ENCODE measurements at places on chromosomes 13 and 19.

DNA sequence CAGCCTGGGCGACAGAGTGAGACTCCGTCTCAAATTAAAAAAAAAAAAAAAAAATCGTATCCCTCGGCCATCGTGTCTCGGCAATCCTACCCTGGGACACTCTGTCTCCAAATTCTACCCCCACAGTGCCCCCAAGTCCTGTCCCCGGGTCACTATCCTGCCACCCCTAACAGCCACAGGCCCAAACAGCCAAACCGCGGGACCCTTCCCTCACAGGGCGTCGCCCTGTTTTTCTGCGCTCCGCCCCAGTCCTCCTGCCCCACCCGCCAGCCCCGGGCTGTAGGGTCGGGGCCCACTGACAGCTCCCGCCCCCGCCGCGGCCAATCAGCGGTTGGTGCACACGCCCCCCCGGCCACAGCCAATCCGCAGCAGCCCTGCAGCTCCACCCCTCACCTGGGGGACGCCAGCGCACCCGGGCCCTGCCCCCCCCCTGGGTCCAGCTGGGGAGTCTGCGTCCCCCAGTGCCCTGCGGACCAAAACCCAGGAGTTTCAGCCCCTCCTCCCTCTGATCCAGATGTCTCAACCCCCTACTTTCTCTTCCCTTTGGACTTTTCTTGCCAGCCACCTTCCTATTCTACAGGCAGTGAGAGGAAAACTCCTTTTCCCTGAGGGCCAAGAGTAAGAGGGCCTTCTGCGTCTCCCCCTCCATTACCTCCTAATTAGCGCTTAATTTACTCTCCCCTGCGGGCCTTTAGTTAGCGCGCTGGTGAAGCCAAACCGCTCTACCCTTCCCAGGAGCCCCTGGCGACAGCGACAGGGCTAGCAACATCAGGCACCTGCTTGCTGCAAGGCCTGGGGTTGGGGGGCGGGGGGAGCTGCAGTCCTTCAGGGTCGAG lies 1.5 kb upstream of the BCAT2 start:
- peak; percentile 95 for DNase-seq

- no peak for DNase-seq
Observed at GRCh38 chr13:94172416-94172815, 307.1 kb downstream of the DCT start.

DNA sequence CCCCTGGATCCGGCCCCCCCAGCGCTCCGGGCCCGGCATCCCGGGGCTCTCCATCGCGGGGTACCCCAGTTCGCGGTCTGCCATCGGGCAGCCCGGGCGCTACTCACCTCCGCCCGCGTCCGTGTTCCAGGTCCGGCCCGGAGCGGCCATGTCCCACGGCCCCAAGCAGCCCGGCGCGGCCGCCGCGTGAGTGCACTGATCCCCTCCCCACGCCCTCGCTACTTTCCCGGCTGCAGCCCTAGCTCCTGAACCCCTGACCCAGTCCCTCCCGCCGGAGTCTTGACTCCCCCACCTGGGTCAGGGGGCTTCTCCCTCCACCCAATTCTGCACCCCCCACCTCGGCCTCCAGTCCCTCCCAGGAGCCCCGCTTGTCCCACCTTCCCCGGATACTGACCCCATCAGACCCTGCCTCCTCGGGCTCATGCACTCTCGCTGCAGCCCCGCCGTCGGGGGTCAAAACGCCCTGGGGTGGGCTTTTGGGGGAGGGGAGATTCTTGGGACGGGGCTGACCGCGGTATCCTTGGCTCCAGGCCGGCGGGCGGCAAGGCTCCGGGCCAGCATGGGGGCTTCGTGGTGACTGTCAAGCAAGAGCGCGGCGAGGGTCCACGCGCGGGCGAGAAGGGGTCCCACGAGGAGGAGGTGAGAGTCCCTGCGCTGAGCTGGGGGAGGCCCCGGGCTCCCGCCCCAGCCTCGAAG lies 566 bp downstream of the HMG20B start:
- DNase-seq, result no peak

DNA sequence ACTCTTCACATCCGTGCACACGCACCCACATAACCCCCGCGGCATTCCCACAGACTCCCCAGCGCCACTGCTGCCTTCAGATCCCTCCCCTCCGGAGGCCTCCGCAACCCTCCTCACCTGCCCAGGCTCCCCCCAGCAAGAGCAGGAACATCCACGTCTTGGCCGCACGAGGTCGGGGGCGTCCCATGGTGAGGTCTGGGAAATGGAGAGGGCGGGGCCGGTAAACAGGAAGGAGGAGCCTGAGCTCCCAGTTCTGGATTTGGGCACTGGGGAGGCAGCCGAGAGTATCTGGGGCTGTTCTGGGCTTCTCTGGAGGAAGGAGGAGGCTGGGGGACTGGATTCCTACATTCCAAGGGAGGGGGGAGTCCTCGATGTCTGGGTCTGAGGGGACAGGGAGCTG lies 423 bp downstream of the KLK8 start:
- DNase-seq, result no peak

DNA sequence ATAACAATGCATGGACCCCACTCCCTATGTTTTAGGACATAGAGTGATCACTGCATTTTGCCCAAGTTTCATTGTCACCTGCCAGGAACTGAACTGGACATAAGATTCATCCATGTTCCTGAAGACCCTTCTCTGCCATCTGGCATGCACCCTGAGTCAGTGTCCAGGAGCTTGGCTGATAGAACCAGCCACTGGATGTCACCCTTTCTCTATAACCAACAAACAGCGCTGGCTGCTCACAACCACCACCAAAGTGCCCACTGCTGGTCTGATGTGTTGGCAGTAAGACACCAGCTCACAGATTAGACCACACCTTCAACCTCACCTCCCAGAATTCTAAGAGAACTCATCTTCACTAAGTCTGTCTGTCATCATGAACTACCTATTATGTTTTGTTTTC lies 333.4 kb downstream of the ITGBL1 start:
- no peak for DNase-seq

- no peak for DNase-seq
Observed at GRCh38 chr13:45403081-45403480, 15.1 kb downstream of the SLC25A30 start.

GRCh38 chr19:53927739-53928138 lies 18.7 kb downstream of the CACNG7 start:
- DNase-seq, result no peak

- DNase-seq, result no peak
Observed at GRCh38 chr13:25802579-25802978, 249.2 kb downstream of the SHISA2 start.

DNA sequence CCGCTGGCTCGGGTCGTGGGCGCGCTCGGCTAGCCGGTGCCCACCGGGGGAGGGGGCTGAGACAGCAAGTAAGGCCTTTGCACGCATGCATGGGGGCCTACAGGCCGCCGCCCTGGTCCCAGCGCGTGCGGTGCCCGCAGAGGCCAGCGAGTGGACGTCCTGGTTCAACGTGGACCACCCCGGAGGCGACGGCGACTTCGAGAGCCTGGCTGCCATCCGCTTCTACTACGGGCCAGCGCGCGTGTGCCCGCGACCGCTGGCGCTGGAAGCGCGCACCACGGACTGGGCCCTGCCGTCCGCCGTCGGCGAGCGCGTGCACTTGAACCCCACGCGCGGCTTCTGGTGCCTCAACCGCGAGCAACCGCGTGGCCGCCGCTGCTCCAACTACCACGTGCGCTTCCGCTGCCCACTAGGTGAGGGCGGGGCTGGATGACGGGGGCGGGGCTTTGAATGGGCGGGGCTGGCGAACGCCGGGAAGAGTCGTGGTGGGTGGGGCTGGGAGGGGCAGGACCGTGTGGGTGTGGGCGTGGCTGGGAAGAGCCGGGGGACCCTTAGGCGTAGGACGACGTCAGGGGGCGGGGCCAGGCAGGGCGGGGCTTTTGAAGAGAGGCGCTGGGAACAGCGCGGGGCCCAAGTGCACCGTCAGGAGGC lies 2.1 kb downstream of the CILP2 start:
- peak; percentile 83 for DNase-seq

- DNase-seq, result no peak
Observed at GRCh38 chr13:90696254-90696653, 651.2 kb upstream of the MIR17HG start.

DNA sequence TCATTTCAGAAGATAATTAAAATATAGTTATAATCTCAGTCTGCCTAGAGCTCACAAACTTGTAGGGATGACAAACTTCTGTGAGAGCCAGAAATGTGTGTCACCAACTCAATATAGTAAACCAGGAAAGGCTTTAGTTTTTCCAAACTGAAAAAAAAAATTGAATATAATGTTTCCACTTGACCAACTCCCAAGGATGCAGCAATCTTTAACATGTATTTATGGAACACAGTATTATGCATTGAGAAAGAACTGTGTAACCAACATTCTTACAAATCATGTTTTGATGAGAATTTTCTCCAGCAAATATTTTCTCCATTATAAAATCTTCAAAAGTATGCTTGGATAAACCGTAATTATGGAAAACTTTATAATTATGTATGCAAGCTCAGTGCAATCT lies 50.1 kb upstream of the KLF12 start:
- DNase-seq, result no peak

GRCh38 chr19:39324242-39324842 lies 3.7 kb upstream of the LRFN1 start:
- DNase-seq, result no peak

DNA sequence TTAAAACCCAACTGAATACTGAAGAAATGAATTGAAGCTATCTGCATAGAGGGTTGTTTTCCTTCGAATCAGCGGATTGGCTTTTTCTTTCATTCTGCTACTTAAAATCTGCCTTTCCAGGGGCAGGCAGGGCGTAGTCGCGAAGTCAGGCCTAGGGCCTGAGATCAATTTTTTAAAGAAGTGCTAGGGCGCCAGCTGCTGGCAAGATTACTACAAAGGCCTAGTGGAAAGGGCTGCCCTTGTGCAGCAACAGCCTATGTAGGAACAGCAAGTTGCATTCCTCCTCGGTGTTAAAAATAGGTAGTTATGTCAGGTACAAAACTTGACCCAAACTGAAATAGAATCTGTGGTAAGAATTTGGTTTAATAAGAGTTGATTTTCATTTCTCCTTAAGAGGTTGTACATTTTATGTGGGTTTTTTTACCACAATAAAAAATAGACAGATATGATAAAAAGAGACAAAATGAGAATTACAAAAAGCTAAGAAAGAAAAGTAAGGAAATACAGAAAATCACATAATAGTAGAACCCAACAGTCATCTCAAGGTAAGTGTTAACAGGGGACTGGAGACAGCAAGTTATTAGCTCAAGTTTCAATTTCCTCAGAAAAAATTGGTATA lies 9.5 kb upstream of the URAD start:
- DNase-seq, result peak; percentile 51

DNA sequence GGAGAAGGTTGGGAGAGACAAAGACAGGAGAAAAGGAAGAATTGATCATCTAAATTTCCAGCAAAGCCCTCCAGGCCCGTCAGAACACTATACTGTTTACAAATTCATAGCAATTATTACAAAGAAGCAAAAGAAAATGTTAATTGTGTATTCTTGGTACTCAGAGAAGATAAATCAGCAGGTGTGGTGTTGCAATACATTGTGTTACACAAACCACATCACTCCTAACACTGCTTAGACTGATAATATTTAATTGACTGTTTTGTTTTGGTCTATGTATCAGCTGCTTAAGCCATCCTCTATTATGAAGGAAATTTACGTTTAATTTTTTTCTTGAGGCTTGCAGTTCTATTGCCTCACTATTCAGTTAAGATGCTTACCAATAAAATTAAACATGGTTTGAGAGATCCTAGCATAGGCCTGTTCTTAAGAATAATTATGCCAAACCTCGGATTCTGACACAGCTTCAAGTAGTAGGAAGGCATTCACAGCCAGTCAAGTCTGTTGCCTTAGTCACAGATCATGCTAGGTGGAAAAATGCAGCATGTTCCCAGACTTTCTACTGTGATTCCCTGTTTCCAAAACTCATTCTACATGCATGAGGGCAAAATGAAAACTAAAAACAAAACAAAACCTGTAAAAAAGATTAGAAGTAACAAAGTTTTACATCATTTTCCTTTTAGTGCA lies 129.2 kb downstream of the TBC1D4 start:
- DNase-seq, result no peak

DNA sequence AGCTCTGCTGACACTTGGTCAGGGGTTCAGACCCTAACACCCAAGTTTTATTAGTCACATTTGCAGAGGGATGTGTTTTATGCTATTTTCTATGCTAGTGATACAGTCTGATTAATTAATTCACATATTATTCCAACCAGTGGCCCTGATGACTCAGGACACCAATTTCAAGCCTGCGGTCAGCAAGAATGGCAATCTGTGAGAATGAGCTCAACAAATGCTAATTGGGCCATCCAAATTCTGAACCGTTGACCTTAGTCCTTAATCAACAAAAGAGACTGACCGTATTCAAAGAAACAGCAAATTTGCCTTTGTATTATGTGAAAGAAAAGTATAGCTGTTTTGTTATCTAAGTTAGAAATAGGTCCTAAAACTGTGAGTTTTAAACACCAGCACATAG lies 9.6 kb upstream of the KL start:
- no peak for DNase-seq

DNA sequence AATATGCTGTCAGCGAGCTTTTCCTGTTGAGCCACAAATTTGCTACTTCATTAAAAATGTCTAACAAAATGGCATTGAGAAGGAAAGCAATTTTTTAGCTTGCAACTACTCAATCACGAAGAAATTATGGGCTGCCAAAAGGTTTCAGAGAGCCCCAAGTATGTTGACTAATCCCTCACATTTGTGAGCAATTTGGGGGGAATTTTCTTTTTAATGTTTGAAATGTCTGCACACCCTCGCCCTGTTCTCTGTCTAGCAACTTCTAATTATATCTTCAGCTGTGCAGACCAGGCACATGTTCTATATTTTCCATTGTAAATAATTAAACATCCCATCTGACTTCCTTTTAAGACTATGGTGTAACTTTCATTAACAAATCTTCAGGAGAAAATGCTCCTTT lies 192.9 kb downstream of the DCT start:
- no peak for DNase-seq

GRCh38 chr13:73273745-73274144 lies 214.9 kb downstream of the KLF5 start:
- no peak for DNase-seq

- peak; percentile 34 for DNase-seq
Observed at GRCh38 chr13:44763615-44764301, 187.6 kb upstream of the TSC22D1 start.

DNA sequence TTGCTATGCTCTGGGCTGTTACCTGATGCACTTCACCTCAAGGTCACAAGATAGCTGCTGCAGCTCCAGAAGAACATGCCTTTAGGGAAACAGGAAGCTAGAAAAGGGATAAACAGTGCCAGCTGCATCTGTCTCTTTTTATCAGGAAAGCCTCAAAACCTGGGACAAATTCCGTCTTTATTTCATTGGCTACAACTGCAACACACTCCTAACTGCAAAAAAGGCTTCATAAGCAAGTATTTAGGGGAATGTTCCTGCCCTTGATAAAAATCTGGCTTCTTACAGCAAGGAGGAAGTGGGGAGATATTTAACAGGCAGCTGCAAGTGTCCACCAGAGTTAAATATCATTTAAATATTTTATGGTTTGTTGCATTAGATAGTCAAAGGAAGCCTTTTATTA lies 34.2 kb upstream of the SERTM1 start:
- DNase-seq, result no peak

GRCh38 chr13:70520275-70521036 lies 412.2 kb upstream of the KLHL1 start:
- DNase-seq, result no peak

GRCh38 chr13:71820699-71821098 lies 46.3 kb downstream of the DACH1 start:
- no peak for DNase-seq

GRCh38 chr13:34611671-34612070 lies 330.4 kb upstream of the NBEA start:
- no peak for DNase-seq
